ENCODE measurements at places on chromosomes 11 and 22.

DNA sequence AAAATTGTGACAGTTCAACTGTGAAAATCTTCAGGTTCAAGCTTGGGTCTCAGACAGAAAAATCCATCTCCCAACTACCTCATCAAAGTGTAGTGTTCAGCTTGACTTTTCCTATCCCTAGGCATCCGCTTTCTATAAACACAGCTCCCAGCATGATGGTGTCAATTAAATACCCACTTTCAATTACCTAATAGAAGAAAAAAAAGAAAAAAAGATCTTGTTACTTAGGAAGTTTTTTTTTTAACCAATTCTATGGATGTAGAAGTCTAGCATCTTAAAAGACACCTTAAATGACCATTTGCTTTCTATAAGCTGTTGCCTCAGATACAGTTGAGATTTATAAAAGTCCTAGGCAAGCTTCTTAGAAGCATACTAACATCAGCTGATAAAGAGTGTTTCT lies 244.1 kb upstream of the MTNR1B start:
- no peak for DNase-seq

- no peak for DNase-seq
These were observed 21.8 kb upstream of the IL17REL start for GRCh38 chr22:50034126-50035081.

GRCh38 chr22:43333978-43334377 lies 9.2 kb downstream of the SCUBE1 start:
- DNase-seq = no peak

DNA sequence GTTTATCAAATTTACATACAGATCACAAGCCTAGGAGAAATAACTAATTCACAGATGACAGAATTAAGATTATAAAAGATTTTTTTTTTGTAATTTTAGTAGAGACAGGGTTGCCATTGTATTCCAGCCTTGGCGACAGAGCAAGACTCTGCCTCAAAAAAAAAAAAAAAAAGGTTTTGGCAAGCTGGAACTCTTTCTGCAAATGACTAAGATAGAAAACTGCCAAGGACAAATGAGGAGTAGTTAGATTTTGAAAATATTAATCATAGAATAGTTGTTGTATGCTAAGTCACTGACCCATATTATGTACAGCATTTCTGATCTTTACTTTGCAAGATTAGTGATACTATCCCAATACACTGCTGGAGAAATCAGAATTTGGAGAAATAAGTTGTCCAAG lies 99.2 kb downstream of the C11orf65 start:
- DNase-seq = no peak

GRCh38 chr11:115161876-115162275 lies 342.3 kb downstream of the CADM1 start:
- no peak for DNase-seq

GRCh38 chr11:62223095-62223494 lies 14.6 kb downstream of the SCGB2A1 start:
- DNase-seq = no peak

GRCh38 chr11:3861683-3862082 lies 6.2 kb downstream of the STIM1 start:
- DNase-seq = no peak

DNA sequence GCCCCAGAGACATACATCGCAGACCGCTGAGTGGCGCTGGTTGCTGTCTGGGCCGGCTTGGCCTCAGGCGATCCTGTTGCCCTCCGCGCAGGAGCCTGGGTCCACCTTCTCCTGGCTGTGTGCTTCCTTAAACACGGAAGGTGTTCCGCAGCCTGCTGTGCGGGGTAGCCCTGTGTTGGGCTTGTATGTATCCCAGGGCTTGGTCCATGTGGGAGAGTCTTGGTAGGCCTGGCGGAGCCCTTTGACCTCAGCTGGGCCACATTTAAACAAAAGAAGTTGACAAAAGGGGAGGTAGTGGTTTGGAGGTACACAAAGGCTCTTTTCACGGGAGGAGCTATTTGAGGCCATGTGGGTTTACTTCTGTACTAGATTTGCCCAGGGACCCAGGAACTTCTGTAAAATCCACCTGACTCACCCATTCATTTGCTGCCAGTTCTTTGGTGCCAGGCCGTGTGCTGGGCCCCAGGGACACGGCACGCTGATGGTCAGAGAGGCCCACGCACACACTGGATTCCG lies 11.0 kb upstream of the GRAMD4 start:
- DNase-seq = no peak

DNA sequence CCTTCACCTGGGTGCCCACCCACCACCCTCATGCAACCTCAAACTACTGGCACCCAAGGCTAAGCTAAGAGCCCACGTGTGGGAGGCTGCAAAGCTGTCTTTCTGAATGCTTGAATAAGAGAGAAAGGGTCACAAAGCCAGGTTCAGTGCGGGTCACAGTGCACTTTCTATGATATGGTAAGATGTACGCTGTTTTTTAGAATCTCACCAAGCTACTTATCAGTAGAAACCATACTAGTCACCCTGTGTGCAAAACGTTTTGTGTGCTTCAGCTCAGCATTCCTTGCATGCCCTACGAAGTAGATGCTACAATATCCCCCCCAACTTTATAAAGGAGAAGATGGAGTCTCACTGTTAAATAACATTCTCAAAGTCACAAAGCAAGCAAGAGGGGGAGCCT lies 14.9 kb downstream of the P2RX3 start:
- DNase-seq = no peak

GRCh38 chr11:36452236-36452940 lies 57.7 kb downstream of the TRAF6 start:
- no peak for DNase-seq

- no peak for DNase-seq
These were observed 15.9 kb downstream of the FBLN1 start for GRCh38 chr22:45518580-45518991.

DNA sequence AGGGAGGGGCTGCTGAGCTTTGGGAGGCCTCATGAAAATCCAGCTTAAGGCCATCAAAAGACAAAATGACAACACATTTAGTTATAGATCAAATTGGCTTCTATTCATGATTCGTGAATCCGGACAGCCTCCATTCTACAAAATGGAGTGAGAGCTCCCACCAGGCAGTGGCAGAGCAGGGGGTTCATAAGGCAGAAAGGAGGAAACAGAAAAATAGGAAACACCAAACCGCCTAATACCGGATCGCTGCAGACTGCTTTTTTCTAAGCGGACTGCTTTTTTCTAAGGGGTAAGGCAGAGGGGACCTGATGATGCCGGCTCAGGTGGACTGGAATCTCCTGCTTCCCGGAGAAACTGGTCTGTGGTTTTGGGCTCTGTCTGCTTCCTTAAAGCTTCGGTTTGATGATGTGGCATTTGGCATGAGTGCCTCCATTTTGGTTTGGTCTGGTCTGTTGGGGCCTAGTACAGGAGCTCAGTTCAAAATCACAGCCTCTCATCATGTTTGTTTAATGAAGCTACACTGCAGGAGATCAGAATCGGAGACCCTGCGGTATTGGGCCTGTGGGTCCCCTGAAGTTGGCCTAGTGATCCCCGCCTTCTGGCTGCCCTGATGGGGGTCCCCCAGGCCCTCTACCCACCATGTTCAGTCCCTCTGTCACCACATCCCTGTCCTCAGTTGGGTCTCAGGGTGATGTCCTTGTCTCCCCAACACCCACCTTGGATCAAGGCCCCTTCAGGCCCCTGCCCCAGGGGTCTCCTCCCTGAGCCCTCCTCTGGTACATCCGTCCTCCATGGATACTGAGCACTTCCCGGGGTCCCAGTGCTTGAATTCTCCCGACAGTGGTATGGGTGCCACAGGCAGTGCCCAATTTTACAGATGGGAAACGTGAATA lies 1.2 kb downstream of the ALDH3B1 start:
- no peak for DNase-seq

GRCh38 chr11:119195680-119196079 lies 10.4 kb downstream of the NHERF4 start:
- DNase-seq = no peak

- DNase-seq = no peak
These were observed 416.3 kb downstream of the BUD13 start for GRCh38 chr11:116356451-116356850.

GRCh38 chr22:20963201-20964052 lies 3.6 kb upstream of the AIFM3 start:
- DNase-seq = no peak

DNA sequence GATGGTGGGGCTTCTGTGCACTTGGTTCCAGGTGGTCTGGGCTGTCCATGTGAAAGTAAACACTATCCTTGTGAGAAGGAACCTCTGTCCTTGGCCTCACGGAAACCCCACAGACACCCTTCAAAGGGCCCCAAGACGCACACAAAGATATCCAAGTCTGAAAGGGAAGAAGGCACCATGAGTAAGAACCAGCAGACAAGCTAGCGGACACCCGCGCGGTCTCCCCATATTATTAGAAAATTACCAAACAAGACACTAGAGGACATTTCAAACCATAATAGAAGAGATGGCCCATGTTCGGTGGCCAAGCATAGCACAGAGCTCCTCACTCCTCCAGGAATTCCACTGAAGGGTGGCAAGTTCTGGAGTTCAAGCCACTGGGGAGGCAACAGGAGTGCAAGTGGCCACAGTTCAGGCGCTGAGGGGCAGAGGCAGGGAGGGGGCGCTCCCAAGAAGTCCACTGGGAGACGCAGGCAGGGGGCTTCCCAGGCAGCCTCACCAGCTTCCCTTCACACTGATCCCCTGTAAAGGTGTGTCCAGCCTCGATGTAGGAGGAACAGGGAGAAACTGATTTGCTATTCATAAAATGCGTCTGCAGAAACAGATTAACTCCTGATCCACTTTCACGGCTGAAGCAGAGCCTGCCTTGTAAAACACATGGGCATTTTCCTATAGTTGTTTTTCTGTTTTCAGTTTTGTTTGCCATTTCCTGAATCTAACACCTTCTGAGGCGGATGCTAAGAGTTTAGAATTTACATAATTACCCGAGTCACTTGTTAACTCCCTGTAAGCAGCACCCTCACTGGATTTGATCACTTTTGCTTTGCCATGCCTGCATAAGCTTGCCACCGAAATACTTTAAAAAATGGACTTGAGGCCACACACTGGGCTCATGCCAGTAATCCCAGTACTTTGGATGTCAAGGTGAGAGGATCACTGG lies 9.1 kb upstream of the PPARA start:
- no peak for DNase-seq

DNA sequence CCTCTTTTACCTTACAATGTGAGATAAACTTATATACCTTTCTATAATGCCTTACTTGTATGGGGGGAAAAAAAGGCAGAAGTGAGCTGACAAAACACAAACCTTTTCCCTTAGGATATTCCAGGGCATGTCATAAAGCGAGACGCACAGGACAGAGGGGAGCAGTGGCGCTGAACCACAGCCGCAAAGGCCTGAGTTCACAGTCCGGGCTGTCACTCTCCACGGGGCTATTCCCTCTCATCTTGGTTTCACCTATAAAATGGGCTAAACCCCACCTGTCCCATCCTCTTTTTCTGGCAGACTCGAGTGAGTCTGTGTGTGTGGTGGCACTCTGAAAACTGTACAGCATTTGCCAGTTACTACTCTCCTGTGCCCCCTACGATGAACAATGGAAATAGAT lies 14.4 kb upstream of the FXYD2 start:
- no peak for DNase-seq

GRCh38 chr22:45914309-45914708 lies 62.7 kb downstream of the WNT7B start:
- no peak for DNase-seq

DNA sequence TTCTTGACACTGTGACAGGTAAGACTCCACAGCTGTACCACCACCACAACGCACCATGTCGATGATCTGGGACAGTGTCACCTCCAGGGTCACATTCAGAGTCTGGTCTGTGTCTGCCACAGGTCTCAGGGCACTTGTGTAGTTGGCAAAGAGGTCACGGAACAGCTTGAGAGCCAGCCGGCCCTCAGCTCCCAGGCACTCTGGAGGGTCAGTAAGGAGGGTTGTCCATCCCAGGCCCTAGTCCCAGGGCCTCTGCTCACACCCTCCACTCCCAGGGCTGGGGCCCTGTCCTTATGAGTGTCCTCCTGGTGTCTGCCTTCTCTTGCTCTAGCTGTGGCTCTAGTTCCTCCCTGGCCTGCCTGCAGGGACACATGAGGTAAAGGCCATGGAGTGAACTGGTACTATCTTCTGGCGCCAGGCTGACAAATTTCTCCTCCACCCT lies 1.4 kb downstream of the CHRNA10 start:
- DNase-seq = no peak

GRCh38 chr11:96648991-96649390 lies 259.2 kb downstream of the JRKL start:
- DNase-seq = no peak

DNA sequence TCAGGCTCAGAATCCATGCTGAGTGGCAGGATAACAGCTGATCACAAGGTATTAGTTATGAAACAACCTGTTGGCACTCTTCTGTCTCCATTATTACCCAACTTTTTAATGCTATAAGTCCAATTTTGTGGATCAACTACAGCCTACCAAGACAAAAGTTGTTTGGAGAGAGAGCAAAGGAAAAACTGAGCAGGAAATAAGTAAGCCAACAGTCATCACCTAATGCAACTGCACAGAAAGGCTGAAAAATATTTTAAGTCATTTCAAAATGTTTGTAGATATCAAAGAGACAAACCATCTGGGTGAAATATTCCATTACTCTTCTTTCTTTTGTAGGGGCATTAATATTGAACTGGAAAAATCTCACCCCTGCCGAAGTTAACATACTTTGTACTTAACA lies 41.6 kb downstream of the FDX1 start:
- DNase-seq = no peak

DNA sequence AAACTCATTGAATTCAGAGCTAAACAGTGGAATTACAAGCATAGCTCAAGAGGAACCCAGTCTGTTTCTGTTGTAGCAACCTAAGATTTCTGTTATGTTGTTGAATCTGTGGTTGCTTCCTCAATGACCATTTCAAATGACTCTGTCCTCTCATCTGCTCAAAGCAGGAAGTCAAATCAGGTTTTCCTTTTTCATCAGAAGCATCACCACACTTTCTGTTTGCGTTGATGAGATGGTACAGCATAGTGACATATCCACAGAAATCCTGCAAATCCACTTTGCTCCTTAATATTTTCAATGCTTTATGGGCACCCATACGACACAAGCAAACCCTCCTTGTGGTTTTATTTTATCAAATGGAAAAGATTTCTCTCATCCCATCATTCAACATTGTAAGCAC lies 12.6 kb upstream of the UCP2 start:
- DNase-seq = no peak
